ENCODE measurements at places on chromosomes 4 and X.

- DNase-seq, result no peak
Measured at GRCh38 chrX:44954562-44954961, 81.6 kb downstream of the KDM6A start.

GRCh38 chr4:8009710-8010511 is 70.2 kb upstream of the AFAP1 start:
- DNase-seq, result no peak

- no peak for DNase-seq
Measured at GRCh38 chr4:117225471-117225870, 140.1 kb upstream of the TRAM1L1 start.

GRCh38 chr4:14035076-14035475 is 407.6 kb upstream of the BOD1L1 start:
- no peak for DNase-seq

DNA sequence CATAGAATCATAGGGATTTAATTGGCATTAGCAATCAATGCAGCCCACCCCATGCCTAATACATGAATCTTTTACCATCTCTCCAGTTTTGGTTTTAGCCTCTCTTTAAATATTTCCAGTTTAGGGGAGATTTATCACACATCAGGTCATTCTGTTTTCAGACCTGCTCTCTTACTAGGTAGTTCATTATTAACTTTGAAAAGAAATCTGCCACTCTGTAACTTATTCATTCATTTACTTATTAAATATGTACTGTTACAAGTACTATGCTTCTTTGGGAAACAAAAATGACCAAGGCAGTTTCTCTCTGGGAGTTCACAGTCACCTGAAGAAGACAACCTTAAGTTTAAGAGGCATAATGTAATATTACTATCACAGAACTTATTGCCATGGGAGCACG is 62.1 kb downstream of the USO1 start:
- no peak for DNase-seq

DNA sequence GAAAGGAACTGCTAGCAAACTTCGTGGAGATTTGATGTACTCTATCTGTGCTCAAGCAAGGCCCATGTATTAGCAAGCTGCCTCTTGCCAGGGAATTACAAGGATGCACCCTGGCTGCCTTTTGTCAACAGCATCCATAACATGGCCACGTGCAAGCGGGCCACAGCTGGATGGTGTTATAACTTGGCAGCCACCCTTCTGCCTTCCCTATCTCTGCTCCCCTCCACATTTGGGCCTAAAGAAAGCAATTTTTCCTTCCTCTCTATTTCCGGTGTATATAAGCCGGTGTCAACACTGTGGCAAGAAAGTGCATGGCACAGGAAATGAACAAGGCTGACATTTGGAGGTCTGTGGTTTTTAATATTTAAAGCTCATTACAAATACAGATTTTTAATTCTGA is 94.8 kb downstream of the CLNK start:
- DNase-seq, result no peak

- no peak for DNase-seq
Measured at GRCh38 chr4:138277133-138277532, 35.0 kb upstream of the SLC7A11 start.

- no peak for DNase-seq
Measured at GRCh38 chr4:13298655-13299054, 185.5 kb downstream of the RAB28 start.

- DNase-seq, result no peak
Measured at GRCh38 chrX:18160369-18160768, 60.3 kb downstream of the BEND2 start.

DNA sequence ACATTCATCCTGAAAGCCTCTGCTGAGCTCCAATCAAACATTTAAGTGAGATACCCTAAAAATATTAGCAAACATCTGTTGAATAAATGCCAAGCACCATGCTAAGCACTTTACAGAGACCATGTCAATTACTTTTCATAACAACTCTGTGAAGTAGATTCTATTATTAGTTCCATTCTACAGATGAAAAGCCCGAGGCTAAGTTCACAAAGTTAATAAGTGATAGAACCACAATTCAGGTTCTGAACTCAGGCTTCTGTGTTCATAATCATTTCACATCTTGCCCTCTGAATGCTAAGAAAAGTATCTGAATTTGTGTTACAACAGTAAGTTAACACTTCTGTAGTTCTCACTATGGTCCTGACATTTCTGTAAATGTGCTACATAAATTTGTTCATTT is 27.4 kb downstream of the SEL1L3 start:
- DNase-seq, result no peak

GRCh38 chr4:79083406-79084010 is 144.3 kb upstream of the PAQR3 start:
- DNase-seq, result no peak

- DNase-seq, result no peak
Measured at GRCh38 chr4:101801958-101802357, 11.4 kb downstream of the BANK1 start.

- DNase-seq, result no peak
Measured at GRCh38 chr4:53189011-53189410, 176.8 kb downstream of the SCFD2 start.
